ENCODE measurements at places on chromosomes 7 and 10.

- DNase-seq, result no peak
Observed at GRCh38 chr7:50664937-50665336, 99.7 kb upstream of the DDC start.

DNA sequence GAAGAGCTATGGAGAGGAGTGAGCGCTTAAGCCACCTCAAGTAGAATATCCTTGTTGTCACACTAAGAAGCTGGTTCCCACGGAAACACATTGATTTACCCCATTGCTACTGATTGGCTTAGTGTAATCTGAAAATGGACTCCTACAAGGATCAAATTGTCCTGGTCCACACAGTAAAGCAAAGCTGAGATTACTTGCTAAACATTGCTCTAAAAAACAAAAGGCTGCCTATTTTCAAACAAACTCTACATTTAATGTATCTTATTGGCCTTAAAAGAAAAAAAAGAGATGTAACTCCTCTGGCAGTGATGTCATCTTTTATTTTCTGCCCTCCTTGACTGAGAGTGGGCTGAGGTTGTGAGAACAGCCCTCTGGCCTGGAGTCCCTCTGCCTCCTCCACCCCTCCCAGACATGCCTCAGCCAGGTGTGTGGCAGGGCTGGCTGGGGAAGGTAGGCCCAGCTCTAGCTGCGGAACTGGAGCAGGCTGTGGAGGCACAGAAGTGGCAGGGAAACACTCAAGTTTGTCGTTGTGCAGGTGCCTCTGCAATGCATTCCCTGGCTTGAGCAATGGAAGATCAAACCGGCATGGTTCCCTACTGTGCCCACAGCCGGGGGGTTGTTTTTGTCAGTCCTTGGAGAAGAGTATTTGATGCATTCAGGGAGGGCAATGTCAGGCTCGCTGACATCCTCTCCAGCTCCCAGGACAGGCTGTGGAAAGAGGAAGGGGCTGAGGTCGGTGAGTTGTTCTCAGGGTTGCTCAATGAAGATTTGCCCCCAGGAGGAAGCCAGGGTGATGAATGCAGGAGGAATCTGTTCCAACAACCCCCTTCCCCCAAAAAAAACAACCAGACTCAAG lies 9.1 kb downstream of the KLF6 start:
- no peak for DNase-seq

GRCh38 chr10:126062131-126063032 lies 166.0 kb downstream of the FANK1 start:
- no peak for DNase-seq

- no peak for DNase-seq
Observed at GRCh38 chr10:105837951-105838350, 1196.9 kb downstream of the SORCS3 start.

GRCh38 chr7:143408686-143409561 lies at the start of gene EPHA1:
TSS of gene EPHA1 (minus strand) at chr7:143408856. CDS start at chr7:143408805, 51 bp downstream.
- DNase-seq, result no peak

DNA sequence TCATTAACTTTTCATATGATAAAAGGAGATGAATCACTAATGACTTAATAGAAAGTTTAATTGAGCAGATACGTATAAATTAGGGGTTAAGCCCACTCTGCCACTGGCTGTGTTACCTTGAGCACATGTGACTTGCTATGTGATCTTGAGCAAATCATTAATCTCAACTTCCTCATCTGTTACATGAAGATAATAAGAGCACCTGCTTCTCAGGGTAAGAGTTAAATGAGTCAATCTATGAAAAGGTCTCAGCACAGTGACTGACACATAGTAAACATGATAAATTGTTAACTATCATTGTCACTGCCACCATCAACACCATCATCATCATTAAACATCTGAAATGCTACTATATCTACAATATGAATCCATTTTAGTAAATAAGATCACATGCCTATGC lies 110.8 kb downstream of the TPK1 start:
- no peak for DNase-seq

- DNase-seq, result no peak
Observed at GRCh38 chr7:158563051-158563450, 24.6 kb downstream of the PTPRN2 start.

- no peak for DNase-seq
Observed at GRCh38 chr10:56231436-56231835, 129.6 kb downstream of the ZWINT start.

- DNase-seq, result no peak
Observed at GRCh38 chr7:41956705-41957104, 253.8 kb upstream of the INHBA start.

DNA sequence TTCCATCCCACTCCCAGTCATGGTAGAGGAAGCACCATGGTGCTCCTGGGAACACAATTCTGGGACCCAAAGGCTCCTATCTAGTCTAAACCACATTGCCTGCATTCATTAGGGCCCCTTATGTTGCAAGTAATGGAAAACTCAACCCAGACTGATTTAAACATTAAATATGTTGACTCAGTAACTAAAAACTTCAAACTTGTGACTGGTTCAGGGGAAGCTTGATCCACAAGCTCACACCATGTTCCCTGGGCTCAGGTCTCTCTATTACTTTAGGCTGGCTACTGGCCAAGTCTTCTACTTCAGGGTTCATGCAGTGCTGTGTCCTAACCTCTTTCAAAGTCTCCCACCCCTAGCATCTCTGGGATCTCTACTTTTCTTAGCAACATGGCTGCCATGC lies 13.1 kb downstream of the WNT16 start:
- no peak for DNase-seq

GRCh38 chr7:111363099-111363498 lies 199.2 kb downstream of the IMMP2L start:
- DNase-seq, result no peak

DNA sequence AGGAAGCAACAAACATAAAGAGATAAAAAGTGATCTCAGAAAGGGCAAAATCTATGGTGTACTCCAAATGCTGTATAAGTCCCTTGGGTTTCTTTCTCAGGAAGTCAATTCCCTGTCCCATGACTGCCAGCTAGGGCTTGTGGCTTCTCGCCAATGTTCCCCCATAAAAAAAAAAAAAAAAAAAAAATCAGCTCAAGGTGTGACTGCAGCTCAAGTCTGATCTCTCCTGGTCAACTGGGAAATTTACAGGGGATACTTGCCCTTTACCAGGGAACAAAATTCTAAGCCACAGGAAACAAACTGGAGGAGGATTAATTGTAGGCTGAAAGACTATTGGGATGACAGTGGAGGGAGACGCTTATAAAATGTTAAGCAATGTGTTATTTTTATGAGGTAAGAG lies 76.0 kb downstream of the PCGF5 start:
- no peak for DNase-seq
